Activated naive CD4-positive, alpha-beta T cell treated with anti-CD3 and anti-CD28 coated beads, Interleukin-2, amount 10 ng/mL, durations not matched to agents 7 days and 5 days (primary cell): ENCODE measurements at places on chromosomes 7 and 10.
A peak's percentile ranks its signal among the peaks of the same experiment; 100 is the strongest.

GRCh38 chr10:132916421-132916841, 25.9 kb downstream of the CFAP46 start:
- no peak for DNase-seq

- DNase-seq = no peak
These were observed 178.1 kb downstream of the EVX1 start for GRCh38 chr7:27420702-27421101.

DNA sequence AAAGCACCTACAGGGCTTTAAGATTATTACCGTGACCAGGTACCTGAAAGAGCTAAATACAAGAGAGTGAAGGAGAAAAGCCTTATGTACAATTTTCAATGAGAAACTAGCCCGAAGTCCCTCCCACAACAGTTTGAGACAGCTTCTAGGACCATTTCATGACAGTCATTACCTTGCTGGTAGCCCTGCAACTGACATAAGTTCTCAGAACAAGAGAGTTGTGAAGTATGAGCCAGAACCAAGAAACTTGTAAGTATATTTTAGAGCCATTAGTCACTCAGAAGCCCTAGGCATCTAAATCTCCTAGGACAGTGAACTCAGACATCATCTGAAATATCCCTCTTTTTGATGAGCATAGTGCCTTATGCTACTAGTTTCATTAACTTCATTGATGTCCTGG, 792.1 kb downstream of the GRM8 start:
- no peak for DNase-seq

DNA sequence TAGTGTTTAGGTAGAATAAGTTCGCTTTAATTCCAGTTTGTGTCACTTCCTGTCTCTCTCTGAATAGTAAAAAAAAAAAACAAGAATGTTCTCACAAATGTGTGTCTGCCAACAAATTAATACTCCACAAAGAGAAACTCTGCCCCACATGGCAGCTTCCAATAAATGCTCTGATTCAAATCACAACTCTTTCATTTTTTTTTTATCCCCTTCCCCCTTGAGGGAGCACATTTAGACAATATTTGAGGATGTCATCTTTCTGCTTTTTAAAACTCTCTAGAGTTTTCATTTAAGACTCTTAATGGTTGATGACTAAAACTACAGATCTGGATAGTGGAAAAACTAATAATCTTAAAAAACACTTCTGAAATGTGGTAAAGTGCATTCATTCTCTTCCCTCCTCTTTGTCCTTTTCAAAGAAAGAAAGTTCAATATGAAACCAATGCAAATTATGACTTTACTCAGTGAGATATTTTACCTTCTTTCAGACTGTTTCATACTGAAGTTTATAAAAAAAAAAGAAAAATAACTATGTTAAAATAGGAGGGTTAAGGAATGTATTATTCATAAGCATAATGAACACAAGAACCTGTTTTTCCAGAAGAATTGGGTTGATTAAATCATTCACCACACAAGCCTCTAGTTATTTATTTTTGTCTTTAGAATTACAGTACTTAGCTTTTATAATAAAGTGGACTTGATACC, 42.3 kb downstream of the ARID5B start:
- DNase-seq = no peak

- DNase-seq = no peak
These were observed 83.8 kb downstream of the FAM204A start for GRCh38 chr10:118258285-118258684.

GRCh38 chr10:6108631-6109443, 20.0 kb downstream of the RBM17 start:
- DNase-seq = peak; percentile 50

DNA sequence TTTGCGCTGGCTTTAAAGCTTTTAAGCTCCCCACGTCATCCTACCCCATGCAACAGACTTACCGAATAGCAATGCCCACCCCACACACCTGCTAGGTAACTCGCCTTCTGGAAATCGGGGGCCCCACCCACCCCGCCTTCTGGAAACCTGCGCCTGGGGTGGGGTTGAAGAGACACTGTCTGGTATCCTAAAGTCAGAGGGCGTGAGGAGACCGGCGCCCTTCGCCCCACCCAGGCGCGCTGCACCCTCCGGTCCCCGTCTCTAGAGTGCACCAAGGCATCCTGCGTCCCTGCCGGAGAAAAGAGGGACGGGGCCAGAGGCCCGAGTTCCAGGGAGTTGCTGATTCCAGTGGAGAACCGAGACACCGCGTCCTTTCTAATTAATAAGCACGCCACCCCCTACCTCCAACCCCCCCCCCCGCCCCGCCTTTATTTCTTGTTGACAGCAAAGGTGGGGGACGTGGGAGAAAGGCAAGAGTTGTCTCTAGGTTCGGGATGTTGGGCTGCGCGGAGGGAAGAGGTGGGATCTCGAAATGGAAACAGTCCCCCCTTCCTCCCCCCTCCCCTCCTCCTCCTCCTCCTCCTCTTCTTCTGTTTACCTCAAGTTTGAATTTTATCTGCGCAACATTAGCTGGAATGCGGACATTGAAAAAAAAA, 220.9 kb upstream of the MKLN1 start:
- peak; percentile 68 for DNase-seq

DNA sequence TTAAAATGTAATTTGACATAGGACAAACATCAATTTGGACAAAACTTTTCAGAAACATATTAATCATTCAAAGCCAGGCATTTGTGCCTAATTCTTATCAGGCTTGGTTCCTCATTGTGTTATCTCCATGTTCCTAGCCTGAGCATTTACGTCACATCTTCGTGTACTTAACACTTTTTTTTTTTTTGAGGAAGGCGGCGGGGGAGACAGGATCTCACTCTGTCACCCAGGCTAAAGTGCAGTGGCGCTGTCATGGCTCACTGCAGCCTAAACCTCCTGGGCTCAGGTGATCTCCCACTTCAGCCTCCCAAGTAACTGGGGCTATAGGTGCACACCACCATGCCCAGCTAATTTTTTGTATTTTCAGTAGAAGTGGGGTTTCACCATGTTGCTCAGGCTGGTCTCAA, 19.8 kb downstream of the HNRNPA2B1 start:
- no peak for DNase-seq

GRCh38 chr10:86899670-86900276, 57.6 kb downstream of the MMRN2 start:
- peak; percentile 59 for DNase-seq

- DNase-seq = no peak
These were observed 141.3 kb downstream of the PTPRN2 start for GRCh38 chr7:158446281-158446680.
